ENCODE measurements at places on chromosomes 7 and 10.

GRCh38 chr10:49625411-49625810 lies 11.6 kb downstream of the CHAT start:
- no peak for DNase-seq

- no peak for DNase-seq
These were observed 44.8 kb downstream of the TMEM209 start for GRCh38 chr7:130160455-130160854.

DNA sequence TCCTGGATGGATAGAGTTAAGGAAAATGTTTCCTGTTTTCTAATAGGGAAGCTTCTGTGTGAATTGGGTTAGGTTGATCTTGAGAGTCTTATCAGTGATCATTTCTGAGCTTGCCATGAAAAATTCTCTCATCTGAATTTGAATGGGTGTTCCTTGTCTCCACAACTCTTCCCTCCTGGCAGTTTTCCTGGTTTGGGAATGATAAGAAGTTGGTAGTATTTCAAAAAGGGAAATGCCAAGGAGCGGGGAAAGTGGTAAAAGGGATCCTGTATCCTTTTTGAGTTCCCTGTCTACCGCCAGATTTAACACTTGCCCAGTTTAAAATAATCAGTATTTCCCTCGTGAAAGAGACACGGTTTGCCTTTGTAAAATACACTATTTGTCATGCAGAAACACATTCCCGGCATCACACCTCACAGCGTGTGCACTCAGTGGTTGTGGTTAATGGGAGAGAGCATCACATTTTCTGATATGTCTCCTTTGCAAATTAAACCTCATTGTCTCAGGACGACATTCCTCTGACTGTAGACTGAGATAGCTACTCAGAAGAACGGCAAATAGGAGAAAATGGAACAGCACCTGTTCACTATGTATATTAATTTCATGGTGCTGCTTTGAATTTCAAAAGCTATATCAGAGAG lies 113.2 kb upstream of the IFRD1 start:
- DNase-seq = no peak

- DNase-seq = no peak
These were observed 46.3 kb upstream of the ELMO1 start for GRCh38 chr7:37494926-37495325.

DNA sequence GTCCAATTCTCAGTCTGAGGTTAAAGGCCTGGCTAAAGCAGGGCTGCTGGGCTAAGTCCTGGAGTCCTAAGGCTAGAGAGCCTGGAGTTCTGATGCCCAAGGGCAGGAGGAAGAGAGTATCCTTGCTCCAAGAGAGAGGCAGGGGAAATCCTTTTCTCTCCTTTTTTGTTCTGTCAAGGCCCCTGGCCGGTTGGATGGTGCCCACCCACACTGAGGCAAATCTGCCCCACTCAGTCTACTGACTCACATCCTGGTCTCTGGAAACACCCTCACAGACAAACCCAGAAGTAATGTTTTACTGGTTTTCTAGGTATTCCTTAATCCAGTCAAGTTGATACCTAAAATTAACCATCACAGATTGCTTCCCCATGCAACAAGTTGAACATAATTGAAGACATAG lies 23.0 kb downstream of the ZNF518A start:
- no peak for DNase-seq

GRCh38 chr7:128710481-128710880 lies 28.7 kb upstream of the CALU start:
- DNase-seq = no peak

GRCh38 chr7:2436341-2437104 lies 33.1 kb downstream of the CHST12 start:
- no peak for DNase-seq

DNA sequence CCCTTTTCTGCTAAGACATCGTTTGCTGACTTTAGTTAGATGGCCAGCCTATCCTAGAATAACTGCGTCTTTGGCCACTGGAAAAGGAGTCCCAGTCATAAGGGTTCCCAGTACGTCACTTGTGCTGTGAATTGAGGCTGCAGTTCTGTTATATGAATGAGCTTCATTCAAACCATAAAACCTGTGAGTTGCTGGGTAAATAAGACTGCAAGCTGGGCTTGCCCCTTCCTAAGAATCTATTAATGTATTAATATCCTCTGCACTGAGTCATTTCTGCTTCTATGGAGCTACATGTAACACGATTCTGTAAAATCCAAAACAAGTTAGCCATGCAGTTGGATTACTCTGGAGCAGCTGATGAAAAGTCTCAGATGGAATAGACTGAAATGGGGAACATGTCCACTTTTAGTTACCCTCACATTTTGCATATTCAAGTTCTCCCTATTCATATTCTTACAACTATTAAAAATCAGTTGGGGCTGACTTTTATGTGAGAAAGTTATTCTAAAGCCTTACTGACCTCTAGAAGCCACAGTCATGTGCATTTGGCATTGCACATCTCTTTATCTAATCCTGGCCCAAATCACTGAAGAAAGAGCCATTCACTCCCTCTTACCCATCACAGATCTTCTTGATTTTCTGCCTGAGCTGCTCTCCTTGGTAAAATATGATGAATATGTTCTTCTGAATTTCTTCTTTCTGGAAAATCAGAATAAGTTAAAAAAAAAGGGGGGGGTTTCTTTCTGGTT lies 41.8 kb upstream of the TMEM213 start:
- no peak for DNase-seq

GRCh38 chr10:86170255-86171108 lies 196.1 kb downstream of the GRID1 start:
- DNase-seq = no peak

- DNase-seq = no peak
These were observed 167.7 kb upstream of the MKLN1 start for GRCh38 chr7:131159961-131160361.

DNA sequence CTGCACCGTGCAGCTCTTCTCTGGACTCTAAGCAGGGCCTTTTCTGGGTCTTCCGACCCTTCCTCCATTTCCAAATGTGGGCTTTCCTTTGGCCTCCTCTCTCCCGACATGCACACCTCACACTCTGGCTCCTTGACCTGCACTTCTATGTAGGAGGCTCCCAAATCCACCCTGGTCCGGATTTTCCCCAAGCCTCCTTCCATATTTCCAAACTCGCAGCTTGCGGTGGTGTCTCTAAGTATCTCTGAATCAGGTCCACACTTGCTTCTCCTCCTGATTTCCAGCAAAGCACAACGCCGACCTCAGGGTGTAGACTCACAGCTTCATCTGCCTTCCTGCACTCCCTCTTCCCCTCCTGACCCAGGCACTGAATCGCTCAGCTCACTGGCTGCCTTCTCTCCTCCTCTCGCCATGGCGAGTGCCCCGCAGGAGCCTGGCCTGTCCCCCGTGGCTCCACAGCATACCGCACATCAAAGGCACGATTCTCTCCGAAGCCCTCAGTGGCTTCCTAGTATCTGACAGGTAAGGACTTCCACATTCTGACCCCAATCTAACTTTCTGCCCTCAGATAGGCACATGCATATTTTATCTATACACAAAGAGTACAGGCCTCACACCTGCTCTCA lies 27.8 kb downstream of the DIP2C start:
- no peak for DNase-seq

GRCh38 chr10:121500701-121501332 lies 97.4 kb downstream of the FGFR2 start:
- DNase-seq = no peak

- DNase-seq = no peak
These were observed 62.3 kb downstream of the RAMP3 start for GRCh38 chr7:45219801-45220435.
